T-helper 9 cell (primary cell): ENCODE measurements at places on chromosomes 7 and 10.

GRCh38 chr7:2299131-2299829, 15.0 kb downstream of the SNX8 start:
- DNase-seq, result no peak

DNA sequence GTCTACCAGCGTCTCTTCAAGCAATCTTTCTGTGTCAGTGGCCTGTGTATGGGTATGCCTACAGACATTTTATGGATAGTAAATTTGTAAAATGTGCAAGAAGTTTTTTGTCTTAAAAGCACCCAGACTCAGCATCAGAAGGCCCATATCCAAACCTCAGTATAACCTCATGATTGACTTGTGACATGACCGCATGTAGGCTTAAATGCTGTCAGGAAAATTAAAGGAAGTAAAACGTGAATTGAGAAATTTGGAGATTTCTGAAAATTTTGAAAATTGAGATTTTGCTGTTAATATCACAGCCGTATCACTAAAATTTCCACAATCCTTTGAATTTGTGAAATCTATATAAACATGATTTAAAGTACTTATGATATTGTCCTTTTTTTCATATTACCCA, 410.2 kb downstream of the AUTS2 start:
- DNase-seq, result no peak

DNA sequence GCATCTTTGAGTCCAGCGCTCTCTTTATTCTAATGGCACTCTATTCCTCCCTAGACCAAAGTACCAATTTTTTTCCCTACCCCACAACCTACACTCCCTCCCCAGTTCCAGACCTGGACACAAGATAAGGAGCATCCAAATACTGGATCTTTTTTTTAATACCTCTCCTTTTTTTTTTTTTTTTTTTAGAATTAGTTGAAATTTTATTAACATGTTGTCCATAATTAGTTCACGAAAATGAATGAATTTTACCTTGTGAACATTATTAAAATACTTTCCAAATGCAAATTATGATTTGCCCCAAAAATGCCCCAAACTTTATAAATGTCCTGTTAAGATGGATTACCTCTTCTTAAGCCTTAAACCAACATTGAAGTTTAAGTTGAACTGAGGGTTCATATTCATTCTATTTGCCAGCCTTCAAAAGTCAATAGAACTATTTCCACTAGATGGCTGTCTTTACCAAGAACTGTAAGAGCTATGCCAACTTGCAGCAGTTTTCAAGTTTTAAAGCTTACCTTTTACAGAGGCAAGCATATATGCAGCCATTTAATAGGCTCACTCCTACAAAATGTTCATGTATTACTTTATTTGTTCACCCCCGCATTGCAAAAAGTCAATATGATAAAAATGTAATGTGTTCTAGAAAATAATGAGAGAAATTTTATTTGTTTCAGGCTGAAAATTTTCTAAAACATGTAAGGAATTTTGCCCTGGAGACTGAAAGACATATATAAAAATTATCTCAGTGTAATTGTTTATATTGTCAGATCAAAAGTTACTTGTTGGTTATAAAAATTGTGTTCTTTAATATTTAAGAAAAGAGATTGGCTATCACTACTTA, 39.7 kb upstream of the TNKS2 start:
- DNase-seq, result no peak

DNA sequence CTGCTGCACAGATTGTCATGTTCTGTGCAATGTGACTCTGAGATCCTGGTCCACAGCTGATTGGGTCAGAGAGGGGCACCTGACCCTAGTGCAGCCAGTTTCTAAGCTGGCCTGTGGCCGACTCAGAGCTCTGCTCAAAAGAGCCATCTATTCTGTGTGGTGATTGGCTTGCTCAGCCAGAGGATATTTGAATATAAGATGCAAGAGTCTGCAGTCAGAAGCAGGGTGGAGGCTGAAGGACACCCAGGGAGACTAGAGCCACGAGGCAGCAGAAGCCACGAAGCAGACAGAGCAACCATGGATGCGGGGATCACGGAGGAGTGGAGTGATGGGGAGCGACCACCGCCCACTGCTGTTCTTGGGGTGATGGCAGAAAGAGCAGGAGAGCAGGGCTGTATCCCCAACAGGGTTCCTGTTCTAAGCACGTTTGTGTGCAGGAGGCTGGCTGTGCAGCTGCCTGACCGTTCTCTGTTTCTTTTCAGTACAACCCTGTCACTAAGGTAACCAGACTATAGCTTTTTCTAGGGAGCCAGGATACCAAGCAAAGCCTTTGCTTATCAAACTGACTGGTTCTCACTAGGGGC, 19.5 kb upstream of the RHEB start:
- no peak for DNase-seq

DNA sequence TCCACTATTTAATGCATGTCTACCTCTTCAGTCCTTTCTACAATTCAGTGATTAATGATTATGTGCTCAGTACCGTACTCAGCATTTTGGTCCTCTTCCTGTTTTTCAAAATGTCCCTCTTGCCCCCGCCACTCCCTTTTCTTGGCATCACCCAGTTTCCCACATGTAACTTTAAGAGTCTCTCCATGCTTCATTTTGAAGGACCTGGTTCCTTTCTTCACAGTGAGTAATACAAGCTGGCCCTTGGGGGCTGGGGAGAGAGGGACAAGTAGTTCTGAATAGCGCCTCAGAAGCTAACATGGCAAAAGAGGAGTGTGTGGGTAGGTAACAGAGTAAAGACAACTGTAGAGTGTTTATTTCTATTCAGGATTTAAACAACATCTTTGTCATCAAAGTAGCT, 34.6 kb upstream of the SLIT1 start:
- no peak for DNase-seq

GRCh38 chr7:44508328-44509030, 18.0 kb upstream of the NUDCD3 start:
- no peak for DNase-seq

GRCh38 chr7:155223503-155223902, 74.2 kb upstream of the INSIG1 start:
- DNase-seq, result no peak

DNA sequence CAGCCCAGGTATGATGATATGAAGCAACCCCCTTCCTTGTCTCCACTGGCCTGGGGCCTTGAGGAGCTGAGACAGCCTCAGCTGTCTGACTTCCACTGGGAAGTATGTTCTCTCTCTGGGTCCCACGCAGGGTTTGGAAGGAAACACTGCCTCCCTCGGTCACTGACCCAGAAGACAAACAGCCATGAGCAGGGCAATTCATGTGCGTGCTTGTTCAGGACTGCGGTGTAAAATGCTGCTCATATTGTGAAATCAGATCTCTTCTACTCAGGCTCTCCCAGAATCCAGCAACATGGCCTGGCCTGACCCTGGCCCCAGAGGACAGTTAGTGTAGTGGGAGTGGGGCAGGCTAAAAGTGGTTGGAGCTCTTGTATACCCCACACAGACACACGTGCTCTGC, 2.8 kb downstream of the CLCN1 start:
- DNase-seq, result no peak

GRCh38 chr7:94333810-94334209, 60.9 kb upstream of the COL1A2 start:
- DNase-seq, result no peak

- no peak for DNase-seq
Measured at GRCh38 chr10:63605197-63605967, 84.2 kb downstream of the REEP3 start.

DNA sequence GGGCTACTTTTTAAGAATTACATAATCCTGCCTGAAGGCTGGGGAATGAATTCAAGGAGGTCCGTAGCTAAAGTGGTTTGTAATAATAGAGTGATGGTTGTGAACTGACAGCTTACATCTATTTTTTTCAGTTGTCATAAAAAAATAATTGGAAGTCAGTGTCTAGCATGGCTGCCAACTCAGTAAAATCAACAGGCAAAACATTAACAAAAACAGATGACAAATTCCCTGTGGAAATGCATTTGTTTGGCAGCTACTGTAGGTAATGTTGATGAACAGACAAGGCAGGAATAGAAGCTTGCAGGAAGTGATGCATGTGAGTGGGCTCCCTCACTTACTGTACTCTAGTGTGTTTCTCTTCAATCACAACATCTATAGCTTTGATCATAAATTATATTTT, 766.0 kb upstream of the POT1 start:
- no peak for DNase-seq

DNA sequence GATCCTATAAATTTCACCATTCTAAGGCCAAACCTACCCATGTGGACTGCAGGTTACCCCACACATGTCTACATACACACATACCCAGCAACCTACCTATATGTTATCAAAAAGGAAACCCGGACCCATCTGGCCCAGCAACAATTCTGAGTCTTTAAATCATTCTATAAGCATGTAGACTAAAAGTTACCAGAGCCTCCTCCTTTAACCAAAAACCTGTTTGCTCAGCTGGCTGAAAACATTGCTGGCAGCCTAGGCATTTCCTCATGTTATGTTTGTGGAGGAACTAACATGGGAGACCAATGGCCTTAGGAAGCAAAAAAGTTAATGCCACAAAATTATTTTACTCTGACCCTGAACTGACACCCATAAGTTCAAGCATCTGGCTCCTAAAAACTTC, 5.3 kb upstream of the ADCK2 start:
- no peak for DNase-seq

- DNase-seq, result no peak
Measured at GRCh38 chr7:115559877-115560276, 470.7 kb downstream of the TFEC start.

DNA sequence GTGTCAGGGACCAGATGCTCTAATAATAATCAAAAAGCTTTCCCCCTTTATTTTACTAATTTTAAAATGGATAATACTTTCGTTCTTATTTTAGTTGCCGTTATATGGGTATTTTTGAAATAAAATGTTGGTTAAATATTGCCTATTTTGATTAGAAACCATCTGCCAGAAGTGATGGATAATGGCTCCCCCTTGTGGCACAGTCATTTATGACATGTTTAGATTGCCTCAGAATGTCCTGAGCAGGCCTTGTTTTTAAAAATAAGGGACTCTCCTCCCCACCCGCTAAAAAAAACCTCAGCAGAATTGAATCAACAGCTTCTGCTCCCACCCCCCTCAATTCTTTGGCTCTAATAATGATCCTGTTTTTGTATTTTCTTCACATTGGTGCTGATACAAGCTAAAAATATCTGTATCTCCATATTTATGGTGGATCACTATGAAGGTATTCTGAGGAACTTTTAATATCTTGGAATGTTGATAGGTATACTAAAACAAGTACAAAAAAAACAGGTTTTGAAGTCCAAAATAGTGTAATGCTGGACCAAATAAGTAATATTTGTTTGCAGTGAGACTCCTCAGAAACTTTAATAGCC, 38.8 kb downstream of the TMEM60 start:
- DNase-seq, result peak; percentile 59

- DNase-seq, result no peak
Measured at GRCh38 chr10:70970830-70971229, 82.5 kb upstream of the PCBD1 start.

GRCh38 chr7:154794147-154794780, 208.7 kb downstream of the PAXIP1 start:
- DNase-seq, result no peak

- DNase-seq, result no peak
Measured at GRCh38 chr10:72449941-72450441, 95.3 kb upstream of the DNAJB12 start.

DNA sequence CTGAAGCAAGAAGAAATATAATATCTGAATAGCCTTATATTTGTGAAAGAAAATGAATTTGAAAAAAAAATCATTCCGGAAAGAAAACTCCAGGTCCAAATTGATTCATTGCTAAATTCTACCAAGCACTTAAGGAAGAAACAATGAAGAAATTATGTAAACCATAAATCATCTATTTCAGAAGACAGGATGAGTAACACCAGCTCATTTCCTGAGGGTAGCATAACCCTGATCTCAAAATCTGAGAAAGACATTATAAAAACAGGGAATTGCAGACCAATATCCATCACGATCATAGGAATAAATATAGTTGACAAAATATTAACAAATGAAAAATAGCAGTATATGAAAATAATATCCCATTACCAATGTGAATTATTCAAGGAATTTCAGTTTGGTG, 70.1 kb upstream of the RAB18 start:
- DNase-seq, result no peak

DNA sequence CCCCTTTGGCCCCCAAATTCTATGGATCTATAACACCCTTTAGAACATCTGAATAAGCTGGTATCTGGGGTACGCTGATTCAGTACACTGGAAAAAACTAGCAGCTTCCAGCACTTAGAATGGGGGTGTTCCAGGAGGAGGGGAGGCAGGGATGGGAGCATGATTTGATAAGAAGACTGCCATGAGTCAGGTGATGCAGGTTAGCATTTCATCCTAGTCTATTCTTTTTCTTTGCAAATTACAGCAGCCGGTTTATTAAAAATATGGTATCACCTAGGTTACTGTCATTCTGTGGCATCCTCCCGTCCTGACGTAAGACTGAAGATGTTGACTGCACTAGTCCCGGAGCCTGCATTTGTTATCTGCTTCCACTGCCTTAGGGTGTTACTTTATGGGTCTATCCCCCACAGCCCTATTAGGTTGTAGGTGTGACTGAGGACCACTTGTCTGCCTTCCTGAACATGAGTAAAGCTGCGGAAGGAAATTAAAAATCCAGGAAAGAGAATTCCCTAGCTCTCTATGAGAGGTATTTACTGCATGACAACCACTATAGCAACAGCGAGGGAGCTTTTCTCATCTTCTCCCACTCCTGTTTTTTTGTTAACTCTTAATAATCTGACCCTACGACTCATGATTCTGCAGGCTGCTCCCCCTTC, 1.9 kb downstream of the HTR5A start:
- no peak for DNase-seq

GRCh38 chr10:60135020-60135419, 228.7 kb upstream of the CCDC6 start:
- no peak for DNase-seq

DNA sequence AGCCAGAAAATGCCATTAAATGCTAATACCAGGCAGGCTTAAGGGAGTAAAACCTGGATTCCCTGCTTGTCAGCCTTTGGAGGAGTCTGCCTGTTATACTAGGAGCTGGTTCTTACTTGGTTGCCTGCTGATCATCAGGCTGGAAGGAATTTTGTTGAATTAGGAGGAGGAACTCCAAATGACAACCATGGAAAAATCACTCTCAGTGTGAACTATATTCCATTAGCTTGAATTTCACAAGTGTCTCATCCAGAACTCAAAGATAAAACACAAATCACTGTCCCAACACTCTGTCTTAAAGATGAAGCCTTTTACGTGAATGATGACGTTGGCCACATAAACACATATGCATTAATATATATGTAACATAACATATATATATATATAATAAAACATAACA, 238.9 kb upstream of the PLXDC2 start:
- no peak for DNase-seq
